ENCODE measurements at places on chromosomes 2 and 18.

DNA sequence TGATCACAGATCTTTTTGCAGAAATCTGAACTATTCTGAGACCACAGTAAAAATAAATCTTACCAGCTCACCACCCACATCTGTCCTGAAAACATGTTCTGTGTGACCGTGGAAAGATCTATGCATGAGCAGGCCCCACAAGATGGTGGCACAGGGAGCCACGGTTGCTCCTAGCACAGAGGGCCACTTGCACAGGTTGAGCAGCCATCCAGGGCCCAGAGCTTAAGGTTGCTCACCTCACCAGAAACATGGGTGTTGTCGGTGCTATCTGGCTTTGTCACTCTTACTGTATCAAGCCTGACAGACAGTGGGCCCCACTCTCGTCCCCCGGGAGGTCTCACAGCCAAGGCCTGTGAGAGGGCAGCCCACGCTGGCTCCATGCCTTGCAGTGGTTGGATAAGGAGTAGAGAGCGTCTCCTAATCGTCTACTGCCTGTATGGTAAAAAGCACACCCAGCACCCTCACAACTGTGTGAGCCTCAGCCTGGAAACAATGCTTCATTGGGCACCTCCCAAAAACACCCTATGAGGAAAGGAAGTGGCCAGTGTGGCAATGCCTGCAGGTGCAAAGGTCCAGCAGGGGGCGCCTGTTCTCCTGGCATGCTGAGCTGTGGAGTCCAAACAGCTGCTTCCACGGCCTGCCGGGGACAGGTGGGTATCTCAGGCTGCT, 19.6 kb downstream of the TUBB6 start:
- peak; percentile 52 for DNase-seq

- peak; percentile 61 for DNase-seq
Observed at GRCh38 chr2:153059338-153060052, 341.1 kb downstream of the ARL6IP6 start.

DNA sequence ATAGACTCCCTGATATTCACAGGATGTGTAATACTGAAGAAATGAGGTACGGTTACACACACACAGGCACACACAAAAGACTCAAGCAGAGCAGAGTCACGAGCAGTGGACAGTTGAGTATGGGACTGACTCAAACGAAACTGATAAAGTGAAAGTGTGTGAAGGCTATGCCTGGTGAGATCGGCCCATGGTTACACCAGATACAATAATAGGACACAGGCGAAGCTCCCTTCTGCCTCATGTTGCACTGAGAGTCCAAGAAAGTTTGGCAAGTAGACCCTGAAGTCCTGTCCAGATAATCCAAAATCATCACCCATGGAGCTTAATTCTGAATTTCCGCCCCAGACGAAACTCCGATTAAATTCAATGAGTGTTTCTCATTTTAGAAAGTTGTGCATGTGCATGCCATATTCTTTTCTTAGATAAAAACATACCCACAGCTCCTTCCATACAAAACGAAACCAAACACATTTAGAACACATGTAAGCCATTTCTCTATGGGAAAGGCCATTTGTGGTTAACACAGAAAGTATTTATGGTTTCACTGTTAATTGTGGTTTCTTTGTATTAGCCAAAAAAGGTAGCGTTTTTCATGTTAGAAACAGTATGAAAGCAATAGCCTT, 567.6 kb downstream of the PLCL1 start:
- DNase-seq: no peak

DNA sequence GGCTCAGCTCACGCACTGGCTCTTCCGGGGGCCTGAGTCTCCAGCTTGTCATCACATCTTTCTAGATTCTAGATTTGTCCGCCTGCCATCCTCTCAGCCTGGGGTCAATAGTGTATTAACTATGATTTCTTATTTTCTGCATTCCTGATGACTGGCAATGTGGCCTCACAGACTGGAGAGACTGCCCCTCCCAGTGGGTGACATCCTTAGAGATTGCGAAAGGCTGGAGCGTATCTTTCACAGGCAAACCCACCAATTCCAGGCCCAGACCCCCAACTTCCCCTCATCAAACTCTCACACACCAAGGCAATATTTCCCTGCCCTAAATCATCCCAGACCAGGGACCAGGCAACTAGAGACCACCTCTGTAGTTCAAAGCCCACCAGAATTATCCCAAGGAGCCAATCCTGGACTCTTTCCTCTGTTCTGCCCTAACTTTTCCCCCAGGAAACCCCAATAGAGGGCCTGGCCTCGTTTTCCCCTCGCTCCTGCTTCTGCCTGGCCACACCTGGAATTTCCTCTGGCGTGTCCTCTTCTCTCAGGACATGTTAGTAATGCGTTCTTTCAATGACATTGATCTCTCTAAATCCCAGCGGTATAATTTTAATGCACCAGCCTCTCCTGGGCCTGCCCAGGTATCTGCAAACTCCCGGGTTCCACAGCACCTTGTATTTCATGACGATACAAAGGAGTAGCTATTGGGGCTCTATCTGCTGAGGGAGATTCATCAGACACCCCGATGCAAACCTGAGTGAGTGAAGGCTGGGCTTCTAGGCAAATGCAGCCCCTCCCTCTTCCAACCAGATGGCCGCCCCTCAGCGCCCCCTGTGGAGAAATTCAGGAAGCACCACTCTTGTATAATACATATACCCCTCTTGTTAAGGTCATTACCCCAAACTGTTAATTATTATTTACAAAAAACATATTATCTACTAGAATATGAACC, 2.4 kb upstream of the KCNF1 start:
- peak; percentile 35 for DNase-seq

DNA sequence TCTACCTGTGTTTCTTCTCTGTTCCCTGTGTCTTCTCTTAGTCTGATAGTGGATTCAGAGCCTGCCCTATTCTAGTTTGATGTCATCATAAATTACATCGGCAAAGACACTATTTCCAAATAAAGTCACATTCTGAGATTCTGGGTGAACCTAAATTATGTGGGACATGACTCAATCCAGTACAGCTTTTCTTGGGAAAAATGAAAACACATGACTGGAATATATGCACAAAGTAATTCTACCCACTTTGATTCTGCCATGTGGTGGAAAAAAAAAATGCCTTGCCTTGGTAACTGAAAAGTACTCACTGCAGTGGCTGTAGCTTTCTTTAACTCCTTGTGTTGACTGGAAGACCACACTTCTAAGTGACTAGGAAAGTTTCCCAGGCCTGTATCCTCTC, 73.7 kb downstream of the LRATD1 start:
- DNase-seq: no peak

GRCh38 chr18:76442413-76443171, 52.5 kb downstream of the ZNF516 start:
- no peak for DNase-seq

DNA sequence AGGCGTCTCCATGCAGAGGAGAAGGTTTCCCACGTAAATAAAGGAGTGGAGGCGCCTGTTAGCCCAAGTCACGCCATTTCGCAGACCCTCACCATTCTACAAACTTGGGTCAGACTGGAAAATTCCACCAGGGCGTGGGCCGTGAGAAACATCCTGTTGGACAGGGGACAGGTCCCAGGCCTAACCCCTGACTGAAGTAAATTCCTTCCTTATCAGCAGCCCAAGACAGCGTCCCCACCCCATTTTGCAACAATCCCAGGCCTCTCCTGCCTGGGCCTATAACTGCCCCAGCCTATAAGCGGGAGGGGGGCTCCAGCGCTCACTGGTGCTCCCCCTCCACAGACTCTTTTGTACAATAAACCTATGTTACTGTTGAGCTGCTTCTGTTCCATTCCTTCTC, 57.3 kb upstream of the CBLN2 start:
- DNase-seq: no peak

- DNase-seq: no peak
Observed at GRCh38 chr18:35283923-35284794, 5.9 kb downstream of the ZSCAN30 start.

DNA sequence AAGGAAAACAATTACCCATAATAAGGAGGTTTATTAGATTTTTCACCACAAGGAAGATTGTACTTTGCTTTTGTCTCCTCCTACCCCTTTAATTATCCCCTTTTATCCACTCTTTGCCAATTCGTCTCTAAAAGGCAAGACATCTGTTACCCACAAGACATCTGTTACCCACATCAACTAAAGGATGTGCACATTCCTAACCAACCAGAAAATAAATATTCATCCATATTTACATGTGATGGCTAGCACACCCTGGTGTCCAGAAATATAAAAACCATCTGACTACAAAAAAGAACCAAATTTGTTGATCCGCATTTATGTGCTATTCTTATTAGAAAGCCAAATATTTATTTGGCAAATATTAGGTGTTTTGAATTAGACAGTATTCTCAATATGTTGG, 35.7 kb downstream of the ACVR1C start:
- DNase-seq: no peak

DNA sequence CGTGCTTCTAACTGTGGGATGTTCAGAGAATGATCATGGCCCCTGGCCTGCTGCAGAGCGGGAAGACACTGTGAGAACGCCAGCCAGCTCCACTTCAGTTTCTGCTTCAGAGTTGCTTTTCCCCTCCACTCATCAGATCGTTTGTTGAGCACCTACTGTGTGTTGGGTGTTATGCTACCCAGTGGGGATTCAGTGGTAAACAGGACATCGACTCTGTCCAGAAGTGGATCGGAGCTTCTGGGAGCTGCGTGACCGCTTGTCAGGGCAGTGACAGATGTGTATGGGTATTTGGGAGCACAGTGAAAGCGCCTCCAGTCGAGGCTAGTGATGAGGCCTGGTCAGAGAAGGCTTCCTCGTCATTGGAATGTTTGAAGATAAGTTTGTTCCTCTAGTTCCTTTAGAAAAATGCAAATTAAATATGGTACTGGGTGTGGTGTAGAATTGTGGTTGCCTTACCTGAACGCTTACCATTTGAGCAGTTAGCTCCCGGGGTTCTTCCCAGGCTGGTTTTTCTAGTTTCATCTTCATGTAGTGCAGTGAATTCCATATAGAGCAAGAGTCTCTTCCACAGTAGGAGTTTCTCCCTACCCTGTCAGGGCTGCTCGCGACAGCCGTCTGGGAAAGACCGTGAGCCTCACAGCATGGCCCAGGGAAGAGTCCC, 2.8 kb downstream of the RAB12 start:
- no peak for DNase-seq

DNA sequence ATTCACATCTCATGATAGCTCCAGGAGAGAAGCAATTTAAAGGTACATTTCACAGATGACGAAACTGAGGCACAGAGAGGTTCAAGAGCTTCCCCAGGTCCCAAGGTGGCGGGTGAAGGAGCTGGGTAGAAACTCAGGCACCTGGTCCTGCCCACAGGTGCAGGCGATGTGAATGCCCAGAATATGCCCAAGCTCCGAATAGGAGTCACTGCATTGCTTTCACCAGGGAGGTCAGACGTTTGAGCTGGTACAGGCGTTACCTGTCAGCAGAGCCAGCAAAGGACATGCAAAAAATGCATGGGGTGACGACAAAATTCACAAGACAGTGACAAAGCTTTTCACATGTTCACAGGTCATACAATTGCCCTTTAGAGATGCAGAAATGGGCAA, 247.9 kb downstream of the HDAC4 start:
- DNase-seq: no peak

DNA sequence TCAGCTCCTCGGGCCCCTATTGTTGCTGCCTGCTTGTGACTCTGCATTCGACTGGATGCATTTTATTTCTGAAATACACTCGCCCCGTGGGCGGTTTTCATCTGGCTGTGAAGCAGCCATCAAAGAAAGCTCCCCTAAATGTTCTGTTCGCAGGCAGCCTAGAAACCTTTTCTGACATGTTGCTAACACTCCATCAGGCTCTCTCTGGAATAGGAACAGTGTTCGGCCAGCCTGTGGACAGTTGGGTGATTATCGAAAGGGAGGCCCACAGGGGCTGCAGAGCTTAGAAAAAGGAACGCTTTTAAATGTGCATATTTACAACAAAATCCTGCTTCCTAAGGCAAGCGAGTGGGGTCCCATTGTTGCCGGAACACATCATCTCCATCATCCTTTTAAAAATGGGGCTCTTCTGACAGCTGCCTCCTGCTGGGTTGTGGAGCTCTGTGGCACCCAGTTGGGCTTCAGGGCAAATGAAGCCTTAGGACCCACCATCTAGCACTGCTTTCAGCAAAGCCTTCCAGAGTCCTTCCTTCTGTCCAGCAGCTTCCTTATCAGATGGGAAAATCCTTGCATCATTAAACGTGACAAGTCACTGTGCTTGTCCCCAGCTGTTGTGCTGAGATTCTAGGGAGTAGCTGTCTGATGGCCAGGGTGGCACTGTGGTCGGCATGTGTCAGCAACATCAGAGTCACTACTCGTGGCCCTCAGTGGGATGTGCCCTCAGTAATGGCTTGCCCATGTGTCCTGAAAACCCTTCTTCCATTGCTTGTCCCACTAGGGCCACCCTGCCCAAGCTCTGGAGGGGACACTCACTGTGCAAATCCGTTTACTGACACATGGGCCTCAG, 102.6 kb downstream of the GBX2 start:
- DNase-seq: no peak

GRCh38 chr18:43279015-43279744, 1.9 kb upstream of the SYT4 start:
- no peak for DNase-seq

- no peak for DNase-seq
Observed at GRCh38 chr2:132680544-132680943, 10.5 kb upstream of the LYPD1 start.

DNA sequence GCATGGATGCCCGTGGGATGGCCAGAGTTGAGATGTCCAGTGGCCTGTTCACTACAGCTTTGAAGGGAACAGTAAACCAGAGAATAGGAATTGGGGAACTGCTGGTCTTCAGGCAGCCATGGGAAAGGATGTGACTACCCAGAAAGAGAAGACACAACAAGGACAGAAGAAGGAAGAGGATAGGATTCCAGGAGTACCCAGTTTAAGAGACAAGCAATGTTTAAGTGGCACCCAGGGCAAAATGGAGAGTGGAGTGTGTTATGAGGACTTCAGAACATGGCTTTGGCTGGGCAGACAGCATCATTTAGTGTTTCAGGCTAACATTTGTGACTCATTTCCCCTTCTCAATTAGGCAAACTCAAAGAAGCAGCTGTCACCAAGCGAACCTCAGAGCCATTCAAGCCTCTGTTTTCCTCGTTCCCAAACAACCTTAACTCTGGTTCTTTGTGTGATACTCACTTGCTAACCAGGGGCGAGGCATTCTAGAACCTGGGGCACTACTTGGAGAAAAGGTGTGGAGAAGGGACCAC, 4.0 kb upstream of the FAM124B start:
- no peak for DNase-seq

GRCh38 chr2:83054751-83055150, 1404.3 kb downstream of the SUCLG1 start:
- no peak for DNase-seq

DNA sequence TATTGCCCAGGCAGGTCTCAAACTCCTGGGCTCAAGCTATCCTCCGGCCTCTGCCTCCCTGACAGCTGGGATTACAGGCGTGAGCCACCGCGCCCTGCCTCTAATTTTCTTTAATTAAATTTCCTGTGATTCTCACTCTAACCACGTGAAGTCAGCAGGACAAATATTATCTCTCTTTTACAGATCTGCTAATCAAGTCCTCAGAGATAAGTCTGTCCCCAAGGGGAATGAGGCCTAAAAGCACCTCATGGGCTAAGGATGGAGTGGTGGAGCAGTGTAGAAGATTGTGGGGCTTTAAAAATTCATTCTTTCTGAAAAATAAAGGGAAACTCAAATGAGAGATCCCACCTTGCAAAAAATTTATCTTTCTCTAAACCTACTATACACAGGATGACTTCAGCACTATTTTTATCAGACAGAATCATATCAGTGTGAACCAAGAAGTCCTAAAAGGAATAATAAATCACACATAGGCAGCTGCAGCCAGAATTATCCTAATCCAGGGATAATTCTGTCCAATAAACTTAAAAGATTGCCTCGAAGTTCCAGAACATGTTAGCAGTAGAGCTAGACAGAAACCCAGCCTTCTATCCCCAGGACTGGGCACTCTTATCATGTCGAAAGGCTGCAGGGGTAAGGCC, 38.3 kb upstream of the BMPR2 start:
- no peak for DNase-seq

GRCh38 chr2:48320742-48321141, 209.2 kb upstream of the STON1 start:
- DNase-seq: no peak
